ENCODE measurements at places on chromosomes 2 and 18.

GRCh38 chr2:85921659-85922058 lies 32.9 kb upstream of the ST3GAL5 start:
- no peak for DNase-seq

DNA sequence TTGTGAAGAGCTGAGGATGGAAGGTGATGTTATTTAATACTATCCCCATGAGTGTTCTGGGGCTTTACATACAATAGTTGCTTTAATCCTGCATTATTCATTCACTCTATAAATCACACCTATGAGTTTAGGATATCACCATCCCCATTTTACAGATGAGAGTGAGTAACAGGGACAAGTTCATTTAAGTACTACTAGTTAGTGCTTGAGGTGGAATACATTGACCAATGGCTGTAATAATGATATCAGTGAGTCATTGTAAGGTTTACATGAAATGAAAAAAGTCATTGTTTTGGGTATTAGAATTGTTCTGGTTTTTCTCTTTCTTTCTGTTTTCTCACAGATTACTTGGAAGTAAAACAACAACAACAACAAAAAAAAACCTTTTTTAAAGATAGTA lies 42.5 kb downstream of the TANC1 start:
- no peak for DNase-seq

DNA sequence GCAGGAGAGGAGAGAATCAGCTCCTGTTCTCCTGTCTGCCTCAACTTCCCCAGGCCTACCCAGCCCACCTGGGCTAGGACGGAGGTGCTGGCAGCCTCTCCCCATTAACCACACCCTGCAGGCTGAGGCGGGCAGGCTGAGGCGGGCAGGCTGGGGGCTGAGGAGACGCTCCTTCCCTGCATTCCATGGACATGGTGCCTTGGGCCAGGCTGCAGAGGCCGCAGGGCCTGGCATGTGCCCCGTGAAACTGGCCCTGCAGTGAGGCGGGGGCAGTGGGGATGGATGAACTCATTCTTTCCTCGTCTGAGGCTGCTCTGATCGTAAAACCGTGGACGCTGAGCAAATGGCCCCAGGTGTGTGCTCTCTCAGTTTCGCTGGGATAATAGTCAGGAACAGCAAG lies 84.7 kb upstream of the LAPTM4A start:
- no peak for DNase-seq

DNA sequence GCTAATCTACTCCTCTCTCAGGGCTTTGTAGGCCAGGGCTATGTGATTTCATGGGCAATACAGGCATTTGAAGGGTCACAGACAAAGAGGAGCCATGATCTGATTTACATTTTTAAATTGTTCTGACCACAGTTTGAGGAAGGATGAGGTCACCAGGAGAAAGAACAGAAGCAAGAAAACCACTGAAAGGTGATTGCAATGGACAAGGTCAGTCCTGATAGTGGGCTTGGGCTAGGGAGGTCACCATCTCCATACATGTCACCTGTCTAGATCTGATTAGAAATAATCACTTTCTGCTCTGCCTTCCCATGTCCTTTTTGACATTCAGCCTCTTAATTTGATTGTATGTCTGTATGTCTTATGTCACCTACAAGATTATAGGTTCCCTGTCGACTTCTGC lies 248.9 kb upstream of the CWC22 start:
- DNase-seq, result no peak

DNA sequence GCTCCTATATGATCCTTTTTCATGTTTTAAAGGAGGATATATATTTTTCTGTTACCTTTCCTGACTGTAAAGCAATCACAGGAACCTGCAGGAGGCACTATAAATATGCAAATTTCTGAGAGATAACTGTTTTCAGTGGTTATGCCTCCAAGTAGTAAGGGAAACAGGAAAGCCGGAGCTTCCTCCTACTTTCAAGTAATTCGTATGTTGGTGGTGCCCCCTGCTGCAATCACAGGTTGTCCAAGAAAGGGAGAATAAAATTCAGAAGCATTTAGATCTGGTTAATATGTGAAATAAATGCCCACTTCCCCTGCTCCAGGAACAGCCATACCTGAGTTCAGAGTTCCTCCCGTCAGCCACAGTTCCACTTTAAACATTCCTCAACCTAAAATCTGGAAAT lies 12.0 kb upstream of the BCL11A start:
- DNase-seq, result no peak

DNA sequence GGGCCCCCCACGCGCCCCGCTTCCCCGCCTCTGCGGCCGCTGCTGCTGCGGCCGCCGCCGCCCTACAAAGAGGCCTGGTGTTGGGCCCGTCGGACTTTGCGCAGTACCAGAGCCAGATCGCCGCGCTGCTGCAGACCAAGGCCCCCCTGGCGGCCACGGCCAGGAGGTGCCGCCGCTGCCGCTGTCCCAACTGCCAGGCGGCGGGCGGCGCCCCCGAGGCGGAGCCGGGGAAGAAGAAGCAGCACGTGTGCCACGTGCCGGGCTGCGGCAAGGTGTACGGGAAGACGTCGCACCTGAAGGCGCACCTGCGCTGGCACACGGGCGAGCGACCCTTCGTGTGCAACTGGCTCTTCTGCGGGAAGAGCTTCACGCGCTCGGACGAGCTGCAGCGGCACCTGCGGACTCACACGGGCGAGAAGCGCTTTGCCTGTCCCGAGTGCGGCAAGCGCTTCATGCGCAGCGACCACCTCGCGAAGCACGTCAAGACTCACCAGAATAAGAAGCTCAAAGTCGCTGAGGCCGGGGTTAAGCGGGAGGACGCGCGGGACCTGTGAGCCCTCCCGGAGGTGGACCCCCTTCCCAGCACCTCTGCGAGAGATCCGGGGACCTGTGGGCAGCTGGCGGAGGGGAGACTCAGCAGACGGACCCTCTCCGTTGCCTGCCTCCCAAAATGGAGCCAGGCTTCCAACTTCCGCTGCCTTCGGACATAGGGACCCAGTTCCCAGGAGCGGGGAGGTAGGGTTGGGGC lies 1.9 kb downstream of the SP5 start:
- DNase-seq, result no peak

- DNase-seq, result no peak
These were observed 8.7 kb downstream of the TTC39C start for GRCh38 chr18:24023185-24023814.

- no peak for DNase-seq
These were observed 33.7 kb downstream of the SPAG16 start for GRCh38 chr2:213317929-213318328.

DNA sequence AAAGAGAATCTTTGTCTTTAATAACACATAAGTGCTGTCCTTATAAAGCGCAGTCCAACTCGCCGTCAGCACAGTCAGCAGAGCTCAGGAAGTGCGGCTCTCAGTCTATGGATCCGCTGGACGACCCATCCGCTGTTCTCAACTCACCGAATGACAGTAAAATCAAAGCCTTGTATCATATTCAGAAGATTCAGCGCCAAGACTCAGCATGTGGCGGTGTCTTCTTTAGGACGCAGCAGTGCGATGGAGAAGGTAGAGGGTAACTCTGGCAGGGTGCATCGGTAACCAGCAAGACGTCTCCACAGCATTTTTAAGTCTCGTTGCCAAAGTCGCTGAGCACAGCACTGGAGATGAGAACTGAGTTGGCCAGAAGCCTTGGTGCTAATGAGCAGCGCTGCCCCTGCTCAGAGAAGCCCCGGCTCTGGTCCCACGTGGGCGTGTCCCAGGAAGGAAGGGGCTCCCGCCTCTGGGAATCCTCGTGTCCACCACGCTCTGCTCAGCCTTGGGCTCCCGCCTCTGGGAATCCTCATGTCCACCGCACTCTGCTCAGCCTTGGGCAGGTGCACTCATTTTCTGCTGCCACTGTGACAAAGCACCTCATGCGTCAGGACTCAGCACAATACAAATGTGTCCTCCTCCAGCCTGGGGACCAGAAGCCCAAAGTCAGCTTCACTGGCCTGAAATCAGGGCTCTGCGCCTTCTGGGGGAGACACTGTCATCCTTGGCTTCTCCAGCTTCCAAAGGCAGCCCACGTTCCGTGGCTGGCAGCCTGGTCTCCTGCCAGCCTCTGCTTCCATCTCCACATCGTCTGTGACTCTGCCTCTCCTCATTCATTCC lies 238.0 kb upstream of the SALL3 start:
- peak; percentile 84 for DNase-seq

- no peak for DNase-seq
These were observed 194.0 kb downstream of the ZFP36L2 start for GRCh38 chr2:43032213-43033015.

- DNase-seq, result no peak
These were observed 38.9 kb upstream of the TRIM43 start for GRCh38 chr2:95552911-95553310.

DNA sequence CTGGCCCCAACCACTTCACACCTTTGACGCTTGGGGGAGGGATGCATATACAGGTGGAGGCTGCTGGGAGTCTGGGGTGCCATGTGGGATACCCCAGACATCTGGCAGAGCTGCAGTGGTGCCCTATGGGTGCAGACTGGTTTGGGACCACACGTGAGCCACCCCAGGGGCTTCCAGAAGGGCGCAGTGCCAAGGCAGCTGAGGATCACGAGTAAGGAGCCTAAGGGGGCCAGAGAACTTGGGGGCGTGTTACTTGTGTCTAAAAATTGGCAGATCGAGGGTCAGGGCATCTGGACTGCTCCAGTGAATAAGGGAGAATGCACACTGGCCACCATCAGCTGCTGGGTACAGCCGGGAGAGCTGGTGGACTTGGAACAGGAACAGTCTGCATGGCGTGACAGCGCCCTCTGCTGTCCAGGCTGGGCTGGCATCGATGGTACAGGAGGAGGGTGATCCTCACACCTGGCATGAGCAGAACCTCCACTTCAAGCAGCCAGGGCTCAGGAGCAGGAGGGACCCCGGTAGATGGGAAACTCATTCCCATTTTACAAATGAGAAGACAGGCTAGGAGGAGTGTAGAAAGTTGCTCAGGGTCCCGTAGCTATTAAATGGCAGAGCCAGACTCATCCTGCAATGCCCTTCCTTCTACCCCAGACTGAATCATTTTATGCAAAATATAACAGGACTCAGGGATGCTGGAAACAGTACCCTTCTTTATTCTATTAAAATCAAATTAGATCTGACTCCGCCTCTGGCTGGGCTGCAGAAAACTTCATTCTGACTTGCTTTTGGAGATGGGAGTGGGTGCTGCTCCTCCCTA lies 60.4 kb downstream of the ATOH8 start:
- peak; percentile 98 for DNase-seq

All from mesenteric fat pad (tissue), 1 donor.